ENCODE measurements at places on chromosomes 3 and 15. TPM values are rescaled to one million over a fixed set of nuclear protein-coding genes. Genes with fewer than 3 reads are reported as not detected.

DNA sequence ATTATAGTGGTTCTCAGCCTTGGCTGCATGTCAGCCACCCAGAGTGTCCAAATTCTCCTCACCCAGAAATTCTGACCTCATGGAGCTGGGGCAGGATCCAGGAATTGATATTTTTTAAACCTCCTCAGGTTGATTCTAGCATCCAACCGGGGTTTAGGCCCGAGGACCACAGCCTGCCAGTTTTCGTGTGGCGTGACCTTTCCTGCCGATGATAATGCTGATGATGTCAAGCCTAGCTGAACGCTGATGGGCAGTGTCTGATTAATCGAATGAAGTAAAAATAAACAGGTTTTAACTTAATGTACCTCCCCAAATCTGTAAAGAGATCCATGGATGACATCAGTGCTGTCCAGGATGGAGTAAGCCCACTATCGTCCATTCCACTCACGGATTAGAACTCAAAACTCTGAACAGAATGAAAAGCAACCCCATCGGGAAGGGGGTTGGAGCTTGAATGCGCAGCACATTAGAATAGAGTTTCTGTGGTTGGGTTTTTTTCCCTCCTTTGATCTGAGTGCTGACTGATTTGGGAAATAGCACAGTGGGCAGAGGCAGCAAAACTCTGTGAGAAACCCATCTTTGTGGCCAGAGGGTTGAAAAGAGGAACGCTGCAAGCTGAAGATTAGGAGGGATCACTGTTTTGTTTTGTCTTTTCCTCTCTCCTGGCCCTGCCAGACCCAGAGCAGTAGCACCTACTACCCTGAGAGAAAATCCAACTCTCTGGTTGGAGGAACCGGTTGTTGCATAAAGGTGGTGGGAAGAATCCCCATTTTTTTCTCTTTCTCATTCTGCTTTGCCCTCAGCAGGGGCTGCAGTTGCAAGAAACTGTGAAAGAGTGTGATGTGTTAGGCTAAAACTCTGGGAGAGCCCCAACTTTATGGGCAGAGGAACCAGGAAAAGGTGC, 153.9 kb downstream of the APBA2 start:
- no peak for DNase-seq

DNA sequence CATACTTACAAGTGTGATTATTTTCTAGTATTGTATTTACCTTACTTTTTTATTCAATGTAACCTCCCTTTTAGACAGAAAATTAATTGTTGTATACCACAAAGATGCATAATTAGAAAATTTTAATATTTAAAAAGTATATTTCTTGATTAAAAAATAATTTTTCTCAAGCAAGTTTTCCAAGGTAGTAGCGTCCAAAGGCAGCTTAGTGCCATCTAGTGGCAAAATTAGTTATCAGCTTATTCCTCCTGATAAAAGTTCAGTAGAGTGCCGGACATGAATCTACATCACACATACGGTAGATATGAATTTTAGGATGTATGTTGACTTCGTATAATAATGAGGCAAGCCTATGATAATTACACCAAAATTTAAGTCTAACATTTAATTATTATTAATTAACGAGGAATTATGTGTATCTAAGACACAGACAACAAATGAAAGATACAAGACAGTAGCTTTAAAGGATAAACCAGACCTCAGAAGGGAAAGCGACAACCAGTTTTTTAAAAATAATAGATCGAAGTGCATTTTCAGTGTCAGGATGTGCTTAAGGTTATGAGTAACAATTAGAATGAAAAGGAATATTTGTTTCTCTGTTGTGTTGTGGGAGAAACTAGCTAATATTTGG, 405.9 kb downstream of the ROBO1 start:
- DNase-seq = no peak

GRCh38 chr3:195715134-195715533, 5.6 kb upstream of the MUC20 start:
- DNase-seq = no peak

- DNase-seq = no peak
Measured at GRCh38 chr3:54264050-54264449, 141.7 kb downstream of the CACNA2D3 start.

GRCh38 chr15:31214158-31214863, 112.3 kb upstream of the KLF13 start:
- no peak for DNase-seq

DNA sequence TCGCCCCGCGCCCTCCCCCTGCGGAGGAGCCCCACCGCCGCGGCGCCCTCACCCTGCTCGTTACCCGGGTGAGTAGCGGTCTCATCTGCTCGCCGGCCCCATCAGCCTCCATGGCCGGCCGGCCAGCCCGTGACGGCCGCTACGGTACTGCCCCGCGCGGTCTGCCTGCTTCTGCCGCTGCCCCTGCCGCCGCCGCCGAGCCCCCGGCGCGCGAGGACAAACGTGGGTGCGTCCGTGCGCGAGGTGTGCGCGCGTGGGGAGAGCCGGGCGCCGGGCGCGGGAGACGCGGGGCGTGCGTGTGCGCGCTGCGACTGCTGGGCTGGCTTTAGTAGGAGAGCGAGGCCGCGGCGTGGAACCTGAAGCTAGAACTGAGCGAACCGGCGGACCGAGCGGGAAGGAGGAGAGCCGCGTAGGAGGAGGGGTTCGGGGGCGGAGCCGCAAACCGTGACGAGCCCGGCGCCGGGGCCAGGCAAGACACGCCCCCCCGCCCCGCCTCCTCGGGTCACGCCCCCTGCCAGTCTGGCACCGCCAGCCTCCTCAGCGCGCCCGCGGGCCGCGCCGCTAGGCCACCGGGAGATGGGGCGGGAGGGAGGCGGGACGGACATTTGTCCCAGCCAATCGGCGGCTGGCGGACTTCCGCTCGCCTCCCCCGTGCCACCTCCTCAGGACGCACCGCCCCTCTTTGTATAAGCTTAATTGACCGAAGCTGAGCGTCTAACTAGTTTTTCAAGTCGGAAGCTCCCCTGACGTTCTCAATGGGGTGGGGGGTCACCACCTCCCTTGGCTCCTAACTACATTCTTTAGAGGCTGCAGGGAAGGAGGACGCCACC, at the start of gene SLC4A7:
Gene SLC4A7, minus strand, starts transcription at position 370 of the 830 bp plus-strand sequence. Its CDS starts 258 bp downstream, at position 112.
- DNase-seq = peak; percentile 99

DNA sequence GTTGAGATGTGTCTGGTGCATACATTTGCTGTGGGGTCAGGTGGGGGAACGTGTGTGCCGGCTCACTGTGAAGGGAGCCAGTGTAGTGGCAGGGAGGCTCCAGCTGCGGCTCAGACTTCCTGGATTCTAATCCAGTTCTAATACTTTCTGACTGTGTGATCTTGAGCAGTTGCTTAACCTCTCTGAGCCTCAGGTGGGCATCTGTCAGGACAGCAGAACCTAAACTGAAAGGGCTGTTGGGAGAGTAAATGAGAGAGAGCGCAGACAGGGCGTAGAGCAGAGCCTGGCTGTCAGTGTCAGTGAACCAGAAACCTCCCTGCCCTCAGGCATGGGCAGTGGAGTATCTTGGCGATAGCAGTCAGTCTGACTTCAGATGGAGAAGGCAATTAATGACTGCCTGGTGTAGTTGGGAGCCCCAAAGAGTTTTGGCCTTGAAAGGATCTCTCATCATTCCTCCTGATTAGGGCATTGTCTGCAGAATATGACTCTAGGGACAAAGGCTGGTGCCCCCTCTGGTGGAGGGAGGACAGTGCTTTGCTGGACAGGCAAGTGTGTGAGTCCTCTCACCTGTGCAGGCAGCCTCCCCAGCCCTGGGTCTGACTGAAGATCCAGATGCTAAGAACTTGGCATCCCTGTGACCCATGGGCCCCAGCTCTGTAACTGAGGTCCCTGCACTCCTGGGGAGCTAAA, 9.6 kb downstream of the KBTBD13 start:
- no peak for DNase-seq

DNA sequence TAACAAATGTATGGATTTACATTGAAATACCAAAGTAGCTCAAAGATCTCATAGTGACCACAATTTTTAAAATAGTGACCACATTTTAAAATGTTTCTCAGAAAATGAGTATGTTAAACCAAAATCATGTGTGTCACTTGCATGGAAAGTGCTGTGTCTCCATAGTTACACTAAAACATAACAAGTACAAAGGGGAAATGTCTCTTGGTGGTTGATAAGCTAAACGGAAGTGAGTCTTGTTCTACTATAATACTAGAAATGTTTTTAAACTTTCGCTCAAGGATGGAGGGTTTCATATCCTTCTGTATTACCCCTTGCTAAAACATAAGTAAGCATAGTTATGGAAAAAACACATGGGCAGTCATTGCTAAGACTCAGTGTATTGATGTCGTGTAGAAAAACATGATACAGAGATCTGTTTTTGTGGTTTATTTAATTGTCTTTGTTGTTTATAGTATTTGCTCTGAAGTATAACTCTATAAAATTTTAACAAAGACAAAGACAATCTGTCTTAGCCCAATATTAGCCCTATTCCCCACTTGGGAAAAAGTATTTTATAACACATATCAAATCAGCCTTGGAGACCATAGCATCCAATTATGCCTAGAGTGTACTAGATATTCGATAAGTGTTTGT, 27.0 kb upstream of the DENND4A start:
- DNase-seq = no peak

GRCh38 chr15:73049564-73050215, 2.6 kb upstream of the NEO1 start:
- no peak for DNase-seq

DNA sequence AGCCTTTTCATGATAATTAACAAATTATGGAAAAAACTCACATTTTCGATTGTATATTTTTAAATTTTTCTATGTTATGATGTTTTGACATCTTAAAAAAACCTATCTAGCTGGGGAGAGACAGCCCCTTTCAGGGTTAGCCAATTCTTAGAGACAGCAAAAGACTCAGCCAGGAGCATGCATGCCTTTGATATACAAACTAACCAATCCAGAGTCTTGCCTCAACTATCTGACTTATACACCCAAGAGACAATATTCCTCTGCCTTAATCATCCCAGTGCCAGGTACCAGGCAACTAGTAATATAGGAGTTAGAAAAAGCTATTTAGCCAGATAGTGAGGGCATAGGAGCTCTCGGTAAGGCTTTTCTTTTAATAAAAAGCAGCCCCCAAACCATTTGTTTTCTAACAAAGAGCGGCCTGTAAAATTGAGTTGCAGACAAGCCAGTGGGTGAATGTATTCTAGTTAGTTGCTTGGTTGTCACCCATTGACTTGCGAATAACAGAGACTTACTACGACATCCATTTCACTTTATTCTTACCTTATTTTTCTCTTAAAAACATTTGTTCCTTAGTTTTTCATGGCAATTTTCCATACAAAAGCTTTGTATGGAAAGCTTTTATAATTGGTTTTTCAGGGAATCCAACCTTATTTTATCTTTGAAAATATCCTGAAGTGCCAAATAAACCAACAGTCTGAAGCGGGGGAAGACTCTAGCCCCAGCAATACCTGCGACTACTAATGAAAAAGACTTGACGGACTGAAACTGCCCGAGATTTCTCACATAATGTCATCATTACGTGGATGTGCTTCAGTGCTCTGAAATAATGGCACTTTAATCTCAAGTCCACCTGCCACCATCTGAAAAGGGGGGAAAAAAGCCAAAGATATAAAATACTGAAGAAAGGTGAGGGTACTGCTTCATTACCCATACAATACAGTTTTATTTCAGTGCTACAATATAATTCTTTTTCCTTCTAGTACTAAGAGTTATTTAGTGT, 64.6 kb upstream of the ATP2C1 start:
- DNase-seq = no peak

DNA sequence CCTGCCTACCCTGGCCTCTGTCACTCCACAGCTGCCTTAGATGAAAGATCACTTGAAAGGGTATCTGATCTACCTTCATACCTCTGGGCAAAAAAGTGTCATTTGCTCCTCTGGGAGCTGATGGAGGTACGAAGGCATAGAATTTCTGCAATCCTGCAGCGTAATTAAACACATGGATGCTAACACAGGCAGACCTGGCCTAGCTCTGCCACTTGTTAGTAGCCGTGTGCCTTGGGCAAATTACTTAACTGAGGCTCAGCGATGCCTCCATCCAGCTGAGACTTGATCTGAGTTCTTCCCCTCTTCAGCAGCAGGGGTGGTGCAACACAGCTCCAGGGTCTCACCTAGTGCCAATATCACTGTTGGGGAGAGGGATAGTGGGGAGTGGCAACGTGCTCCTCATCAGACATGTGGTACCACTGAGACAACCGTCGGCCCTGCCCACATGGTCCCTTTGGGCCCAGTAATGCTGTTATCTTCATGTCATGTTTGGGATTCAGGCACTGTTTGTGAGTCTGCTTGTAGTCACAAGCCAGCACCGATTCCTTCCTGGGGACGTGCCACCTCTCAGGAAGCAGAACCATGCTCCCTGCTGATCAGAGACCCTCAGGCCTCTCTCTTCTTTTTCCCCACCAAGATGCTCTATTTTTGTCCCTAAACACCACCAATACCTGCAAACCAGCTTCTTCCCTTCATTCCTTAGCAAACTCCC, 34.1 kb upstream of the PIAS1 start:
- no peak for DNase-seq

- DNase-seq = no peak
Measured at GRCh38 chr3:60386306-60386705, 864.9 kb downstream of the FHIT start.

DNA sequence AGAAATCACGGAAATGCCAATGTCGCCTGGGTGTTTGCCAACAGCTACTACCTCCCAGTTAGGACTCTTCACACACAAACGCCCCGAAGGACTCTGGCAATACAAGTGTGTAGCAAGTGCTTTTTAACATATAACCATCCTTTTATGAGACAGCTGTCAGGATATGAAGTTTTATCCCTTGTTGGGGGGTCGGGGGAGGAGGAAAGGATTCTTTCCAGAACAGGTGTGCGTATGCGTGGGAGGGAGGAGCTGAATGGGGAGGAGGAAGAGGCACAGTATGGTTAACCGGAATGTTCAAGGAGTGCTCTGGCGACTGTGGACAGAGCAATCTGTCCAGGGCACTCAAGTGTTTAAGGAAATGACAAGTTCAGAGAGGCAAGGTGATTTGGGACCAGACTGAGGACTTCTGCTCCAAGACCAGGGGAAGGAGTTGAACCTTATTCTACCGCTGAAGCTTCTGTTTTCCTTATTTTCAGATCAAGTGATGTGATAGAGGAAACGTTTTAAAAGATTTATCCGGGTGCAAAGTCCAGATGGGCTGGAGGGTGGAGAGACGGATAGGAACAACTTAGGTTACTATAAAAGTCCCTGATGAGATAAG, 1.3 kb downstream of the TSPAN3 start:
- no peak for DNase-seq

ITGA11 gene
- 23.1 TPM for total RNA-seq

GOLGA8S gene
- 0.38 TPM for total RNA-seq

SI gene
- 0.14 TPM for total RNA-seq

BMF gene
- total RNA-seq = 5.0 TPM

SPINK8 gene
- not detected for total RNA-seq

ESYT3 gene
- total RNA-seq = 0.37 TPM

RNF7 gene
- 73.6 TPM for total RNA-seq

PRR23B gene
- not detected for total RNA-seq

FEZF2 gene
- not detected for total RNA-seq

Measured in posterior vena cava (tissue), 2 donors.